ENCODE measurements at places on chromosomes 13 and 19.

- DNase-seq: no peak
Observed at GRCh38 chr19:44925114-44925891, 10.9 kb downstream of the APOC1 start.

- no peak for DNase-seq
Observed at GRCh38 chr19:10007371-10008183, 2.7 kb downstream of the COL5A3 start.

DNA sequence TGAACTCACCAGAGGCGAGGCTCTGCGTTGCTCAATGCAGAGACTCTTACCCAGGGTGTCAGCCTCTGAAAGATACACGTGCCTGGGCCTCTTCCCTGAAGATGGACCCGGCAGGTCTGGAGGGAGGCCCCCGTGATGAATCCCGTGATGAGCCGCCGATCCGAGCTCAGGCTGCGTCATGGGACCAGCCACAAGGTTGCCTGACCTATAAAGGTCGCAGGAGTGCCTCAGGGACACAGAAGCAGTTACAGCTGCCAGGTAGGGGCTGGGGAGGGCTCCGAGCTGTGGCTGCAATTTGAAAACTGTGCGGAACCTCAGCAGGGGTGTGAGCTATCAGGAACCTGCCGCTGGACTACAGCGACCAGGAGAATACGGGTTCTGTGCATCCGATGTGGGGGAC is 10.5 kb upstream of the ATP11A start:
- no peak for DNase-seq

- no peak for DNase-seq
Observed at GRCh38 chr19:55686311-55687050, 11.5 kb downstream of the EPN1 start.
